H4 (cell line): ENCODE measurements at places on chromosomes 6 and 20.

- no peak for DNase-seq
Measured at GRCh38 chr20:24403406-24403805, 66.0 kb upstream of the SYNDIG1 start.

- DNase-seq, result no peak
Measured at GRCh38 chr6:137005073-137005472, 39.7 kb downstream of the IL20RA start.

DNA sequence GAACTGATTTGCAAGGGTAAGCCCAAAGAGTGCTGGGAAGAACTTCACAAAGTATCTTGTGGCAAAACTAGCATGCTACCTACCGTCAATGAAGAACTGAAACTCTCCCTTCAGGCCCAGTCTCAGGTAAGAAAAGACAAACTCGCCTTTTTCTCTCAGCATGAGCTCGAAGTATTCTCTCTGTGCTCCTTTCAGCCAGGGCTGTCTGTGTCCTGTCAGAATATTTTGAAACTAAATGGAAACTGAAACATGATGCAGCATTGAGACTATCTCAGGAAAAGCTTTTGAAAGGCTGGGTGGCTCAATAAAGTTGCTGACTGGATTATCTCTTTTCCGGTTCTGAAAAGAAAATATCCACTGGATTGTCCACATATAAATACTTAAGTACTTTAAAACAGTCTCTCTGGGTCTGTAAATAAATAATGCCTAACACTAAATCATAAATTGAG lies 696 bp downstream of the CALHM5 start:
- DNase-seq, result no peak

DNA sequence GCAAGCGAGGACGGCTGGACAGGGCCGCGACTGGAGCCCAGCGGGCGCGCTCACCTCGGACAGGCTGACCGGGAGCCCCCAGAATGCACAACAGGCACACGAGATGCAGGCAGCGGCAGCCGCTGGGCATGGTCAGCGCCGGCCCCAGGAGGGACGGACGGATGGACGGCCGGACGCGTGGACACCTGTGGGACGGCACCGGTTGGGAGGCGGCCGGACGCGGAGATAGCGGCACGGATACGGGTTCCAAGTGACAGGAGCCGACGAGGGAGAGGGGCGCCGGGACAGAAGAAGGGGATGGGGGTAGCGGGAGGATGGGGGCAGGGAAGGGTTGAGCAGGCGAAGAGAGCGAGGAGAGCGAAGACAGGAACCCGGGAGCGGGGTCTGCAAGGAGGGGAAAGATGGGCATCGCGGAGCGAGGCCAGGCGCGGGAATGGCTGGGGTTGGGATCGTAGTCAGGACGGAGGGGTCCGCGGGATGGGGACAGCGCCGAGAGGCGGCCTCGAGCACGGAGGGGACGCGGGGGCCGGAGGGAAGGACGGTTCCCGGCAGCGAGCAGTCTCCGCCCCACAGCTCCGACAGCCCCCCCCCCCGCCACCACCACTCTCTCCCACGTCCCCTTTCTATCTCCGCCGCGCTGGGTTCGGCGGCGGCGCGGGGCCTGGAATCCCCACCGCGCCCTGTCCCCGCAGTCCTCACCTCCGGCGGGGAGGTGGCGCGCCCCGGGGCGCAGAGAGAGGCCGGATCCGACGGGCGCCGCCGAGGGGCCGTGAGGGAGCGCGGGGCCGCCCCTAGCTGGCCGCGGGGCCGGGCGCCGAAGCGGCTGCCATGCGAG lies 435 bp downstream of the DLK2 start:
- DNase-seq, result peak; percentile 73

DNA sequence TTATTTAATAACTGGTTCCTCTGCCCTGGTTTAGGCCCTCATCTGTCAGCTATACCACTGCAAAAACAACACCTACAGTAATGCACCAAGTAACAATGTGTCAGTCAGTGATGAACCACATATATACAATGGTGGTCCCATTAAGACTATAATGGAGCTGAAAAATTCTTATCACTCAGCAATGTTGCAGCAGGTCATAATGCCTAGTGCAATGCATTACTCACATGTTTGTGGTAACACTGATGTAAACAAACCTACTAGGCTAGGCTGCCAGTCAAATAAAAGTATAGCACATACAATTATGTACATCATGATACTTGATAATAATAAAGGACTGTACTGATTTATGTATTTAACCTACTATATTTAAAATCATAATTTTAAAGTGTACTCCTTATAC lies 31.3 kb downstream of the RARS2 start:
- DNase-seq, result peak; percentile 16

- DNase-seq, result peak; percentile 96
Measured at GRCh38 chr20:50992733-50993457, 30.0 kb downstream of the KCNG1 start.

DNA sequence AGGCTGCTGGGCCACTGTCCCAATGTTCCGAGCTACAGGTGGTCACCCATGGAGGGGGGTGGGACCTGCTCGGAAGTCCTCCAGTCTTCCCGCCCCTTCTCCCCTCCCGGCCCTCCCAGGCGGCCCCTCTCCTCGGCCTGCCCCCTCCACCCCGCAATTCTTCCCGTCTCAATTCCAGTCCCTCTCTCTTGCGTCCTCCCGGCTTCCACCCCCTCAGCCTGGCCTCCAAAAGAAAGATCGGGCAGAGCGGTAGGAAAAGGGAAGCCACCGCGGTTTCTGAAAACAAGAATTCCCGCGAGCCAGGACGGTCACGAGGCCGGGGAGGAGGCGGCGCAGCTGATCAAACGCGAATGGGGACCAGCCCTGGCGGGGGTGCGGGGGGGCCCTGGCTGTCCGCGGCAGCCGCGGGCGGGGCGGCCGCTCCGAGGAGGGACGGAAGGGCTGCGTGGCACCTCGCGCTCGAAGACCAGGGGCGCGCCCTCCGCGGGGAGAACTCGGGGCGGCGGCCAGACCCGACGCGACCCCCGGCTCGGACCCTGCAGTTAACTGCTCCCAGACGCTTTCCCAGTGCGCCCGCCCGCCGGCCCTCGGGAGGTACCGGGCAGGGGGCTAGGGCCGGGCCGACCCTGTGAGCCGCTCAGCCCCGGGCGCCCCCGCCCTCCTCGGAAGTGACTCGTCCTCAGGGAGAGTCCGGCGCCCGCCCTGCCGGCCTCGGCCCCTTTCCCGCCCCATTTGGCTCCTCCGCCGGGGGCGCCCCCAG lies 1.0 kb downstream of the PXDC1 start:
- DNase-seq, result peak; percentile 57

- no peak for DNase-seq
Measured at GRCh38 chr6:25872814-25873213, 1.2 kb downstream of the SLC17A3 start.

- DNase-seq, result no peak
Measured at GRCh38 chr20:38878866-38879265, 47.4 kb upstream of the FAM83D start.

DNA sequence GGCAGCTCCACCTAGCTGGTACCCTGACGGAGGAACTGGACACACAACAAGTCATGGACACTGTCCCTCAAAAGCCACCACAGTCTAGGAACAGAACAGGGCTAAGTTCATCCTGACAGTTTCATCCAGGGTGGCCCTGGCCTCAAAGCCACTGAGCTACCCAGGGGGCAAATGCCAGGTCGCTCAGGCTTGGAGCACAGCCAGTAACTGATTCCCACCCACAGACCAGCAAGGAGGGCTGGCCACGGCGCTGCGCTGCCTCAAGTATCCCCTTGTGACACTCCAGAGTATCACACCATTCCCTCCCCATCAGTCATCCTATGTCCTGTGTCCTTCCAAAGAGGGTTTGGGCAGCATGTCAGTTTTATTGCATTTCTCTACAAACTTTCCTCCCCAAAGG lies 72.2 kb downstream of the GINS1 start:
- DNase-seq, result no peak
